Stimulated activated CD8-positive, alpha-beta memory T cell treated with anti-CD3 and anti-CD28 coated beads, Interleukin-4, amount 100 ng/mL, for 4 hours (primary cell): ENCODE measurements at places on chromosomes 4 and X.

- no peak for DNase-seq
Observed at GRCh38 chr4:8385611-8386010, 54.9 kb downstream of the ACOX3 start.

- DNase-seq, result no peak
Observed at GRCh38 chr4:59455751-59456150, 1744.4 kb upstream of the ADGRL3 start.

GRCh38 chr4:139887962-139888735 is 222.5 kb downstream of the MGST2 start:
- DNase-seq, result no peak

GRCh38 chrX:13028871-13029636 is 15.4 kb downstream of the FAM9C start:
- no peak for DNase-seq

DNA sequence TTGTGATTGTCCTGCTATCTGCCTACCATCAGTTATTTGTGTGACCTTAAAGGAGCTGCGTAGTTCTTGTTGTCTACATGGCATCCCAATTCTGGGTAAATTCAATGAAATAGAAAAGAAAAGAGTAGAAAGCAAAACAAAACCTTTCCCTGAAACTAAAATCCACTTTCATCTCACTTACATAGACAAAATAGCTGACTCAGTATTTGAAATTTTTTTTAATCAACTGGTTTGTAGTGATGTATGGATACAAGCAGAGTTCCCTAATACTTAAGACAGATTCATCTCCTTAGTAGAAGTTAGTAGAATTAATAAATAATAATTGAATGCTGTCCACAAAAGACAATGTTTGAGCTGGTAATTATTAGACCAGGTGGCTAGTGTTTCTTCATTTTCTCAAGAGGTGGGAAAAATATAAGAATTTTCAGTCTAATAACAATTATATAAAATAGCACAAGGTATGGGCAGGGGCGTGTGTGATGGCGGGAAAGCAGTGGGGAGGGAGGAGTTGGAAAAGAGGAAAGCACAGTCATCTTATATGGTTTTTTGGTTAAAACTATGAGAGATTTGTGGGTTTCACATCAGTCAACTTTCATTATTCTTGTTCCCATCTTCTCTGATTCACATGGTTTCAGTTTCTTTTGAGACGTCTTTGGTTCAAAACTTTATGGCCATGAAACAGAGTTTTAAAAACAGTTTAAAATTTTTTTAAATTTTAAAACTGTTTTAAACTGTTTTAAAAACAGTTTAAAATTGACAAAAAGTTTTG is 275.2 kb downstream of the SPRY1 start:
- no peak for DNase-seq

- DNase-seq, result no peak
Observed at GRCh38 chrX:123818243-123818642, 41.6 kb upstream of the XIAP start.

DNA sequence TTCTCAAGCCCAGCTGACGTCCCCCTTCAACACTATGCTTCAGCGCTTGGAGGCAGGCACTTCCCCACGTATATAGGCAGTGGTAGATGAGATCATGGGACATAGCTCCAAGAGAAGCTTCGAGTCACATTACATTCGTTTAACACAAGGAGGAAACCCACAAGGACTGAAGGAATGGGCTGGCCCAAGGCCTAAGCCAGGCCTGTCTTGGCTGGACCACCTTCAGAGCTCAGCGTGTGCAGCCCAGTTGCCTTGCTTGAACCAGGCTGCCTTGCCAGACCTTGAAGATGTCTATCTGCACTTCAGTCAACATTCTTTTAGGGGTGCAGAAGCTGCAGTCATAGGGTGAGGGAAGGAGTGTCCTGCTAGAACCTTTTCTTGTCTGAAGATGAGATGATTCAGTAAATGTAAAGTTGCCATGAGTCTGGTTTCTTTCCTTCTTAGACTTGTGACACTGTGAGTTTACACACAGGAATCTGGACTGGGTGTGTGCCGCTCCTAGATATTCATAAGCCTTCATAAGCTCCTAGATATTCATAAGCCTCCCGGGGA is 144.1 kb upstream of the RBPJ start:
- no peak for DNase-seq

GRCh38 chrX:19887911-19888879 is 795 bp upstream of the SH3KBP1 start:
- DNase-seq, result no peak

DNA sequence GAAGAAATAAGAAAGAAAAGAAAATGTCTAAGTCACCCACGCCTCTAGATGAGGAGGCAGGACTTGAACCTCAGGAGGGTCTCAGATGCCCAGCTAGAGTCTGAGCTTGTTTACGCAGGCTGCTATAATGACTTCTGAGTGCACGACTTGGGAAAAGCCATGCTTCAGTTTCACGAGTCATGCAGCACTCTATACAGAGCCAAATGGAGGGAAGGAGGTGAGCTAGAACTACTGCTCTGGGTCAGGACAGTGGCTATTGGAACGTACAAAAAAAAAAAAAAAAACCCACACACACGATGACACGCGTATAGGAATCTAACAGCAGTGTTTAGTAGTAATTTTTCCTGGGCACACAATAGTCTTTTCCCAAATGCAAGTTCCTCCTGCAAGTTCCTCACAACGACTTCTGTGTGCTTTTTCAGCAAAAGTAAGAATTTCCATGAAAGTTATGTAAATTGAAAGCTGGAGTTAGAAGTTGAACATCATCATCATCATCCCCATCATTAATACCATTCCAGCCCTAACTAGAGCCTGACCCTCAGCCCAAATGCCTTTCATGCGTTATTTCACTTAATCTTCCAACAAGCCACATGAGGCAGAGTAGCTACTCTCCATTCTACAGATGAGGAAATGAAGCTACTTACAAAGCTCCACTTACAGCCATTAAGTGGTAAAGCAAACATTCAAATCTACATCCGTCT is 36.6 kb downstream of the IRF2 start:
- DNase-seq, result no peak

DNA sequence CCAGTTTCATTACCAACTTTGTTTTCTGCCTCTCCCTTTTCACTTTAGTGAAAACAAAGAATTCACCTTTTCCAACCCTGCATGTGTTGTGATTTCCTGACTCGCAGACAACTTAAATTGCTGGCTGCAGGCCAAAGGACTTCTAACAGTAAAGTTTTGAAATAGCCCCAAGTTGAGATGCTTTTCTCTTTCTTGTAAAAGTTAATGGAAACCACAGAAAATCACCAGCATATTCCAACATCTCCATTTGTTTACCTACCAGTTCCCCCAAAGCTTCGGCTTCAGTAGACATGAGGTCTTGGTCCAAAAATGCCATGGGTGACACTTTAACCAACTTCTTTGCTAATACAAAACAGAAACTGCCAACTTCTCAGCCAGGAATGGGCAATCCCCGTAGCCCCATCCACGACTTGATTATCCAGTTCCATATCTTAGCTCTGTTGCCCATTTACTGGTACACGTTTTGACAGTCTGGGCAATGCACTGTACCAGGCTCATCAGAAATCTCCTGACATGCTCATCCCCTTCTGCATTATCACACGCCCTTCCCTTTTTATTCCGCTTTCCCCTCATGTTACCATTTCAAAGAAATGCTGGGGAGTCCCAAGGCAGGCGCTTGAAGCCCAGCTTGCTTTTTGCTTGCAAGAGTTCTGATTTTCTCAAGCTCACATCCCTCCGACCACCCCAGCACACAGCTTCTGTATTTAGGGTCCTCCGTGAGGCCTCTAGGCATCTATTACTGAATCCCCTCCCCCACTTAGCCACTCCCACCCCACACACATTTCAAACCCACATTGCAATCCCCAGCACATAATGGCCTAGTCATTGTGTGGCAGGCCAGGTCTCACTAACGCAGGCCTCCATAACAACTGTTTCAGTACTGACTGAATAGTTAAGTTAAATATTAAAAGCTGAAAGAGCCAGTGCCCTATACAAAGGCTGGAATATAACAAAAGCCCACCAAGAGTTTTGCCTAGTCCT is 137.9 kb upstream of the S100G start:
- DNase-seq, result no peak

GRCh38 chr4:40317916-40318658 is 17.0 kb upstream of the CHRNA9 start:
- DNase-seq, result no peak

- DNase-seq, result no peak
Observed at GRCh38 chr4:41057467-41057866, 156.9 kb downstream of the APBB2 start.
